ENCODE measurements at places on chromosomes 13 and 19.
A peak's percentile ranks its signal among the peaks of the same experiment; 100 is the strongest.

DNA sequence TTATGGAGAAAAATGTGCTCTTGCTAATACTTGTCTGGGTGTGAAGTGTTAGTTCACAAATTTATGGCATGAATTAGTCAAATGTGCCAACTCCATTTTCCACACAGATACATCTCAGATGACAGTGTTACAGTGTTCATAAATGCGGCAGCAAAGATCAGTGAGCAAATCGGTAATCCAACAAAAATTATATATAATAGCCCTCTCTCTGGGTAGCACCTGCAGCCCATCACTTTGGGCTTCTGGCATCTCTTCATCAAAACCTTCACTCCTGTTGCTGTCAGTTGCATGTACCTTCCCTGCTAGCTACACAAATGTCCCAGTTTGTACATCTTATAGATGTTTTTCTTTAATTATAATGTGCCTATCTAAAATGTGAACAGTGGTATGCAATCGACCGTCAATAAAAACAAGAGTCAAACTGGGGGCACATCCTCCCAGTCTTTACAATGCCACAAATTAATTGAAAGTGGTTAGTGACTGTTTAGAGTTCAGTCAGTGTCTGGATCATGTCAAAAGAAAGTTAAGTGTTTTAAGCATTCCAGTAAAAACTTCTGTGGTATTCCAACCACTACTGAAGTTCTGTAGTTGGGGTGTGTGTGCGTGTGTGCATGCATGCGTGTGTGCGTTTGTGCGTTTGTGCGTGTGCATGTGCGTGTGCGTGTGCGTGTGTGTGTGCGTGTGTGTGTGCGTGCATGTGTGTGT is 448.9 kb downstream of the DCT start:
- peak; percentile 63 for DNase-seq

DNA sequence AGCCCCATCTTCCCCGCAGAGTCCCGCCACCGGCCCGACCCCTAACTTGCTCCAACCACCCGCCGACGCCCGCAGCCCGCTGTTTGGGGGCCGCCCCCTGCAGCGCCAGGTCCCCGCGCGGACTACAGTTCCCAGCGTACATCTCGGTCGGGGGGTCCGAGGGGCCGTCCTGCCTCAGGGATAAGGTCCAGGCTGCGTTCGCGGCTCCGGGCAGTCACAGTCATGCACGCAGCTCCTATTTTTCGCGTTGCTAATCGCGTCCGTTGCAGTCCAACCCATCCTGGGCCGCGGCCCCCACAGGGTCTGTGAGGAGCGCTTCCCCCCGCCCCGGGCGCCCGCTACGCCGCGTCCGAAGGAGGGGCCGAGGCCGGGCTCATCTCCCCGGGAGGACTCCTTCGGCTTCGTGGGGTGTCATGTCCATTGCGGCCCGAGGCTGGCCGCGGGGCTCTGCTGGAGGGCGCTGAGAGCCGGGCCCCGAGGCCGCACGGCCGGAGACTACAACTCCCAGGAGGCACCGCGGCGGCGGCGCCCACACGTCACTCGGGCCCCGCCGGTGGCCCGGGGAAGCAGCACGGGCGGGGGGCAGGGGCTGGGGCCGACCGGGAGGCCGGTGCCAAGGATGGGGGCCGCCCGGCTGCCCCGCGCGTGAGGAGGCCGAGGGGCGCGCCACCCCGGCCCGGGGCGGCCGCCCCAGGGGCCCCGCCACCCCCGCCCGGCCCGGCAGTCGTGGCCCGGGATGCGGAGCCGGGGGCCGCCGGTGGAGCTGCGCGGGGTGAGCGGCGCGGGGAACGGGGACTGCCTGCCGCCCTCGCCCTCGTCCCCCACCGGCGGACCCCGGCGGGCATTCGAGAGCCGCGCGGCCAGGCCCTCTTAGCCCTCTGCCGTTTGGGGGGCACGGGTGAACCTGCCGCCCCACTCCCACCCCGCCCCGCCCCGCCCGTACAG is at the start of gene MAP3K10:
MAP3K10 (plus strand) TSS at position 536 of the 945 bp plus-strand sequence. CDS start 606 bp downstream, outside the sequence.
- peak; percentile 6 for DNase-seq

GRCh38 chr13:89457977-89458376 is 1786.8 kb downstream of the SLITRK5 start:
- no peak for DNase-seq

DNA sequence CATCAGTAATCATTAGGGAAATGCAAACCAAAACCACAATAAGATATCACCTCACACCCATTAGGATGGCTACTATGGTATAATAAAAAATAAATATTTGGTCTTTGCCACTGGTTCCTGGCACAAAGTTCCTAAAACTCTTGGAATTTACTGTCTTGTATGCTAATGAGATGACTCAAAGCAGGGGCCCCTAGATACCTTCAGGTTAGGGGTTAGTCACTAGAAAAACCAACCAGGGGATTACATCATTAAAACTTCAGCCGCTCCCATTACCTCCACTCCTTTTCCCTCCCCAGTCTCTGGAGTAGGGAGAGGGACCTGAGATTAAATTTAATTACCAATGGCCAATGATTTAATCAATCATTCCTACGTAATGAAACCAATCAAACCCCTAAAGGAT is 49.6 kb downstream of the THSD1 start:
- DNase-seq = no peak

DNA sequence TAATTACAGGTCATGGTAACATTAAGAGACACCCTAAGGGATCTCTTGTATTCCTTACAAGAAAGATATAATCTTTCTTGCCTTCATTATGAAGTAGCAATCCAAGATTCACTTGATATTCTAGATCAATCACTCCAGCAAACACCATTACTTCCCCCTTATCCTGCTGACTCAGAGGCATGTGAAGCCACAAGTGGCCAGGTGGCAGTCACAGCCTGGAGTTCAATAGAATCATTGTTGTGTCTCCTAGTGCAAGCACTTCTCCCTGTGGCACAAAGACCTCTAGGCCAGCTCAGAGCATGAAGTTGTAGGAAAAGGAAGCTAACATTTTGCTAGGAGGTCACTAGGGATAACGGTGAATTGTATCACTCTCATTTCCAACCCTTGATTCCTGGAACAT is 864.3 kb upstream of the ATXN8OS start:
- no peak for DNase-seq

DNA sequence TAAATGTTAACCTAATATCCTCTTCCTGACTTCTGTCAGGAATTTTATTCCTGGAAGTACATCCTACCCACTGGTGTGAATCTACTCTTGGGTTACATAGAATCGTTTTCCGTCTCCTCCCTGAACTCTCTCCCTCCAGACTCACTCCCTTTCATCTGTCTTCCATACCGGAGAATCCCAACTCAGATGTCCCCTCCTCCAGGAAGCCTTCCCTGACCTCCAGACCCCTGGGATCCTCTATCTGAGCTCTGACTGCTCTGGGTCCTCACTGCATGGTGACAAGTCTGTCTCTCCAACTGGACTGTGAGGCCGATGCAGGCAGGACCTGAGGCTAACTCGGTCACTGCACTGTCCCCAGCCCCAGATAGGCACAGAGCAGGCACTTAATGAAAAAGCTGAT is 24.6 kb downstream of the OPA3 start:
- DNase-seq = no peak

DNA sequence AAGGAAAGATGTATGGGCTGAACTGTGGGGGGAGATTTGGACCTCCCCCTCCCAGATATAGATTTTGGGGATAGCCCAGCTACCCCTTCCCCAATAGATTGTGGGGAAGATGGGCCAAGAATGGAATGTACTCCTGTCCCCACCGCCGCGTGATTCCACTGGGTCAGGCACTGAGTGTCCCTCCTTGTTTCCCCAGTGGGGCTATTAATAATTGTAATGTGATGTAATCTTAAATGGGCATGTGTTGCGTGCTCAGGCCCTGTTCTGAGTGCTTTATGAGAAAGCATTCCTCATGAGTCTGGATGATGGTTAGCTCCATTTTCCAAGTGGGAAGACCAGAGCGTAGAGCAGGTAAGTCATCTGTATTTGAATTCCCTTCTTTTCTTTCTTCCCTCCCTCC is 1.4 kb downstream of the PSMD8 start:
- DNase-seq = no peak

- DNase-seq = no peak
These were observed 9.4 kb upstream of the F7 start for GRCh38 chr13:113096052-113096744.

GRCh38 chr19:30319411-30319810 is 52.8 kb upstream of the ZNF536 start:
- no peak for DNase-seq

DNA sequence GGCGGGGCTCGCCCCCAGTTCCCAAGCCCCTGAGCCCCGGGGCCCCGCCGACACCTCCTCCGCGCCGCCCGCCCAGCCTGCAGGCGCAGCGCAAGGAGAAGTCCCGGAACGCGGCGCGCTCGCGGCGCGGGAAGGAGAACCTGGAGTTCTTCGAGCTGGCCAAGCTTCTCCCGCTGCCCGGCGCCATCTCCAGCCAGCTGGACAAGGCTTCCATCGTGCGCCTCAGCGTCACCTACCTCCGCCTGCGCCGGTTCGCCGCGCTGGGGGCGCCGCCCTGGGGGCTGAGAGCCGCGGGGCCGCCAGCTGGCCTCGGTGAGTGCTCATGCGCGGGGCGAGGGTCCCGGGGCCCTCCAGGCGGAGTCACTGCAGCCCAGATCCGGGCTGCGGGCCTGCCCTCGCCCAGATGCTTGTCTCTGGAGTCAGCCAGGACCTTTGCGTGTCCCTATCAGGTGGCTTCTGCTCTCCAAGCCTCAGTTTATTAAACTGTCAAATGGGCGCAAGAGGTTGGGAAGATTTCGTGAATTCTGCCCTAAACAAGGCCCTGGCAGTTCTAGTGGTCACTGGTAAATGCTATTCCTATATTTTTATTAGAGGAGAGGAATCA is 2.0 kb downstream of the NPAS1 start:
- no peak for DNase-seq

- DNase-seq = no peak
These were observed 9.0 kb downstream of the LSM14A start for GRCh38 chr19:34181111-34181864.

DNA sequence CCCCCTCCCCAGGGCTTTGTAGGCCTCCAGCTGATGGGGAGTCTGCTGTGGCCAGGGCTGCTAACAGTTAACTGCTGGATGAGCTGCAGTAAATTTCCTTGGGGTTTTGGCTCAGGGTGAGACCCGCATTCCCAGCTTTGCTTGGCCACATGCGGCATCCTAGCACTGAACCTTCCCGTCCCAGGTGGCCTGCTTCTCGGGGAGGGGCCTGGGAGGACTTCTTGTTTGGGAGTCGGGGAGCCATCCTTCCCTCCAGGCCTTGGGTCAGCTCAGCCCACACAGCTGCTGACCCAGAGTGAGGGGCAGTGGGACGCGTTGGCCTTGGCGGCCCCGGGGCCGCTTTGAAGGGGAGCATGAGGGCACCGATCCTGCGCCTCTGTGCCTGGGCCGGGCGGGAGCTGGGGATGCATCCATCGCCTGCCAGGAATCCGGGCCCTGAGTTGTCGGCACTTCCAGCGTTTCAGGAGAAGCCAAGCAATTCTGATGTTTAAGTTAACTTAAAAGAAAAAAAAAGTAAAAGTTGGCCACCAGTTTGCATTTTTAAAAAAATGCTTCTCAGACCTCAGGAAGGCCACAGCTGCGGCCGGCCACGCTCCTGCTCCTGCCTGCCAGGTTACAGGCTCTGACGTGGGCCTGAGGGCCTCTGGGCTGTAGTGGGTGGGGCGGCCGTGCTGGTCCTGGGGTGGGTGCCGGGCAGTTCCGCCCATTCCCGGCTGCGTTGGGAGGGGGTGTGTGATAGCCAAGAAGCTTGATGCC is 27.7 kb downstream of the CRTC1 start:
- no peak for DNase-seq

DNA sequence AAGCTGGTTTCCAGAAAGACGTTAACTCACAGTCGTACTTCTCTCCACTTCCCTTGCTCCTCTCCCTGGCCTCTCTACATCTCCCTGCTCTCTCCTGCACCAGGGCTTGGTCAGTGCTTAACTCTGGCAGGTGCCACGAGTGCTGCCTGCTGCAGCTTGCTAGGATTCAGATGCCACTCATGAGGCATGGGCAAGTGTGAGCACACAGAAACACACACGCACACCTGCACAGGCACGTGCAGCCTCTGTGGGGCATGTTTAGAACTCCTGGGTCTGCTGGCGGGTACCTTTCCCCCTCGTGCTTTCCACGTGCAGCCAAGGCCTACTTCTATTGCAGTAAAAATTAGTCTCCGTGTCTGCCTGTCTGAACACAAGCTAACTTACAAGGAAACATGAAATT is 31.8 kb downstream of the SOX1 start:
- no peak for DNase-seq
